Stimulated activated CD4-positive, alpha-beta T cell treated with anti-CD3 and anti-CD28 coated beads, Interleukin-2, amount 100 ng/mL, for 24 hours (primary cell): ENCODE measurements at places on chromosomes 12 and 14.

DNA sequence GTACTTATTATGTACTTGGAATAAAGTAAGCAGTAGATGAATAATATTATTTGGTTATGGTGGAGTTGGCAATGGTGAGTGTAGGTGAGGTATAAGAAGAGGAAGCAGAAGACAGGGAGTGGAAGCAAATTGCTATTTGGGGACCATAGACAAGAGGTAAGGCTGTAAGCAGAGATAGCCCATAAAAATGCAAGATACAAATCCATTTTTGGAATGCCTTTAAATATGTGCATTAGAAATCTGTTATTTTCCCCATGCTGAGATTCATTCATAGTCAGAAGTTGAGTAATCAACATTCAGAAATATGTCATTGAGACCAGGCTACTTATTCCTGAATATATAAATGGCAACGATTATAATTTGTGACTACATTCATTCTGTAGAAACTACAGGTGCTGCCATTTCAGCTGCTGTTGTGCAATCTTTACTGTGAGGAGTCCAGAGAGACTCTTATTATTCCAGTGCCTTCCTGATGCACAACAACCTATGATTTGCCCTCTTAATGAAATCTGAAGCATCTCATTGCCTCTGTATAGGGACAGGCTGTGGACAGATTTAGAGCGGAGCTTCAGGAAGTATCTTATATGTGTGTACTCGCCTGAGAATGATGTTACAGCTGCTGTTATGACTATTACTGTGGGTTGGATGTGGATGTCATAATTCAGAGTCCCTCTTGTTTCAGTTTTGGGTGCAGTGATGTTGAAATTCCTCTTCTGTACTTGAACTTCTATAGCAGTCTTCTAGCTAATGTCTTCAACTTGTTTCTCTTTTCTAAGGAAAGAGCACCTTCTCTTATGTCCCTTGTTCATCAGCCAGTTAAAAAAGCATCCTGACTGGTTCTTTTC is 173.8 kb downstream of the NAV3 start:
- DNase-seq, result no peak

- no peak for DNase-seq
Observed at GRCh38 chr12:120539303-120539702, 5.1 kb downstream of the RNF10 start.

DNA sequence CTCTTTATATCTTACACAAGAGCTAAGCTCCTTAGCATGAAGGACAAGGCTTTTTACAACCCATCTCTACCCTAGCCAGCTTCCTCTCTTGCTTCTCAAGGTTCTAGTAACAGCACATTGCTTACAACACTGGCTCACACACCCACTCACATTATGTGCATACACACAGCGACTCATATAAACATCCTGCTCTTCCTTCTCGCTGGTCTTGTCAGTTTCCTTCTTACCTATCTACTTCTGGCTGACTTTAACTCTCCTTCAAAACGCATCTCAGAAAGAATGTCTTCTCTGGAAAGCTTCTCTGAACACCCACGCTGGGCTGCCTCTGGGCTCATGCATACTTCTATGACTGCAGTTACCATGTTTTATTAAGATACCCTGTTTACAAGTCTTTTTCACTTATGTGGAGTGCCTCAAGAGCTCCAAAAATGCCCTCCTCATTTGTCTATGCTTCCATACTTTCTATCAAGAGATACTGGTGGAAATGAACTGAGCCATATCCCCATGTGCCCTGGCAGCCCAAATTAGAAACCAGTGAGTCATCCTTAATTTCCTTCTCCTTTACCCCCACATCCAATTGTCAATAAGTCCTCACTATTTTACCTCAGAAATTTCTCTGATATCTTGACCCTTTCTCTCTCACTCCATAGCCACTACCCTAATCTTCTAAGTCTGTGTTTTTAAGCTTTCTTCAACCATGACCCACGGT is 126.9 kb upstream of the KRAS start:
- peak; percentile 34 for DNase-seq

DNA sequence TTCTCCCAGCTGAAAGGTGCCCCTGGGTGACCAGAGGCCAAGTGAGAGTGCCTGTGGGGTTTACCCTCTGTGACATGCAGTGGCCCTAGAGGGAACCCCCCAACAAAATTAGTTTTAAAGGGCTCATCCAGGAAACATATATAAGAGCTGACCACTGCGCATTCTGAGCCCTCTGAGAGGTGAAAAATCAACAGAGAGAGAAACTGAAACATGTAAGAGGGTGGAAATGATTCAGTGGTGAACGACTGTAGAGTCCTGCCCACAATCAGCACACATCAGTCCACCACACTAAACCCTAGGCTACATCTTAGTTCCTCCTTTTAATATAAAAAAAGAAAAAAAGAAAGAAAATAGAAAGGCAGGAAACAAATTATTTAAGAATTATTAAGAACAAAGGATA is 21.0 kb upstream of the ACSM4 start:
- DNase-seq, result no peak

DNA sequence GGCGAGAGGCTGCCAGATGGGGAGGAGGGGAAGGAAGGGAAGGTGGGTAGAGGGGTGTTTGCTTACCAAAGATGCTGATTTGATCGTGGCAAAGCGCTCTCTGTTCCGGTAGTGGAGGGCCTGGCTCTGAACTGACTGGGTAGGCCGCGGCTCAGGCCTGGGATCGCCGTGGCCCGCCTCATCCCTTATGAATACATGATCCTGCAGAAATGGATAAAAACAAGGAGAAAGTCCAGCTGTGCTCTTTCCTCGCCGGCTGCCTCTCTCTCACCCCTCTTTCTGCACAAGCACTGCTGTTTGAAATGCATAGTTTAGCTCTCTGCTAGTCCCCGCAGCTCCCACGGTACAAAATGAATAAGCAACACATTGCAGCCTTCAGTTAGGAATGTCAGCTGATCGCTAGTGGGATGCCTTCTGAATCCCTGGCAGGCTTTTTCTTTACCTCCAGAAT is 53.8 kb downstream of the PEBP1 start:
- no peak for DNase-seq

GRCh38 chr14:93619176-93619793 is 169.0 kb downstream of the PRIMA1 start:
- peak; percentile 11 for DNase-seq

DNA sequence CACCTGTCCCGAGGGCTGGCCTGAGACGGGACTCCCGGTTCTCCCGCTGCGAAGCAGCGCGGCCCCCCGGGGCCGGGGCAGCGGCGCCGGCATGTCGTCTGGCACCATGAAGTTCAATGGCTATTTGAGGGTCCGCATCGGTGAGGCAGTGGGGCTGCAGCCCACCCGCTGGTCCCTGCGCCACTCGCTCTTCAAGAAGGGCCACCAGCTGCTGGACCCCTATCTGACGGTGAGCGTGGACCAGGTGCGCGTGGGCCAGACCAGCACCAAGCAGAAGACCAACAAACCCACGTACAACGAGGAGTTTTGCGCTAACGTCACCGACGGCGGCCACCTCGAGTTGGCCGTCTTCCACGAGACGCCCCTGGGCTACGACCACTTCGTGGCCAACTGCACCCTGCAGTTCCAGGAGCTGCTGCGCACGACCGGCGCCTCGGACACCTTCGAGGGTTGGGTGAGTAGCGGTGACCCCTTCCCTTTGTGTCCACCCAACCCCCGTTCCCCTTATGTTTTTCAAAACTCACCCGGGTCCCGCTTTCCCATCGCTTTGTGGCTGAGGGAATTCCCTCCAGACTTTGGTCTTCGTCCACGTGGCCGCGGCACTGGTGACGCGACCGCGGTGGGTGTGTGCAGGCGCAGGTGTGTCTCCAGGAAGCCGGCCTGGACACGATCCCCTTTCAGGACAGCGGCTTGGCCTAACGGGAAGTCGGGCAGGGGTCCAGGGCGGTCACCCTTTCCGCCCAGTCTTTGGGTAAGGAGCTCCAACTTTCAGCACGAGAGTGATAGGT is 826 bp downstream of the PRKCH start:
- peak; percentile 56 for DNase-seq

- DNase-seq, result no peak
Observed at GRCh38 chr12:52280796-52281560, 6.5 kb downstream of the KRT86 start.

GRCh38 chr12:93453633-93454032 is 11.9 kb upstream of the UBE2N start:
- no peak for DNase-seq

DNA sequence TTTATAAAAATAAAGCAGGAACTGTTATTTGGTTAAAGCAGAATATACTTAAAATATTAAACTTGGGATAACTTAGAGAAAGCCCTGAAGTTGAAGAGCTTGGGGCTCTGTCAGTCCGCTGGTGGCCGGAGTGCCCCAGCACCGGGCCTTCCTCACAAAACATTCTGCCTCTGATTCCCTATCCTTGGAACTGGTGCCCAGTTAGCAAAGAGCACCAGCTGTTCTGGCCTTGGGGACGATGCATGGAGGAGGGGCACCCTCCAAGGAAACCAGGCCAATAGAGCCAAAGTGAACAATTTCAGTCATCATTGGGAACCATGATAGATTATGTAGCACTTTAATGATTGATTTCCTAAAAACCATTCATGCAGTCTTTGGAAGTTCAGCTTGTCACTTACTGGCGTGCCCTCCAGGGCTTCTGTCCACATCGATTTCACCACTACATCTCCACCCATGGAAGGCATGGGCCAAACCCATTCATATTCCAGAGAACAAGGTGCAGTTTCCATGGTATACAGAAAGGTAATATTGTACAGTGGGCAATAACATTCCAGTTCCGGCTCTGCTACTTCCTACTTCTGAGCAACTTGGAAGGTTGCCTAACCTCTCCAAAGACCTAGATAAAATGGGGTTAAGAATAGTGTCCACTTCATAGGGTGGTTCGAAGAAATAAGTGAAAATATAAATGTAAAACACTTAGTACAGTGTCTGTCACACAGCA is 145.9 kb downstream of the ETV6 start:
- DNase-seq, result no peak

DNA sequence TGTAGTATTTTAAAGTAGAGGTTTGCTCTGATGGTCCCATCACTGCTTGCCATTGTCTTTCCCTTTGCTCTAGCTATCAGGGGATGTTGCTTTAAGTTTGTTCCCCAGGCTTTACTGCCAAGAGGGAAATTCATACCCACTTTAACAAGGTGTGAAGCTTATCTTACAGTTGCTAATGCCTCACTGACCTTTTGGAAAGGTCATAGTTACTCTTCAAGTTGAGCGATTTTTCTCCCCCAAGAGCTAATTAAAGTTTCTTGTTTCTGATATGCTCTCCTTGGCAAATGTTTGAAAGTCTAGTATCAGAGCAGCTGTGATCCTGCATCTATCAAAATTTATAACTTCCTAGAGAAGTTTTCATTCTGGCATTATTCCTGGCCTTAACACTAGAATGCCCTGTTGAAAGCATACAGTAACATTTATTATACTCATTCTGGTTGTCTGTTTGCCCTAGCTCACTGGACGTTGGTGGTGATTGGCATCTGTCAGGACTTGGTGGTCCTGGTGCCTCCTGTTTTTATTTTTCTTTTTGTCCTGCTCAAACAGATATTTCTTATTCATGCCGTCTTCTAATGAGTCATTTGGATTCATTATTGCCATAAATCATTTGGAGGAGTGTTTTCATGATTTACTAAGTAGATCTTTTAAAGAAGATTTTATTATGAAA is 8.1 kb downstream of the ATP2A2 start:
- no peak for DNase-seq

- no peak for DNase-seq
Observed at GRCh38 chr12:106910202-106910601, 45.5 kb upstream of the TMEM263 start.

DNA sequence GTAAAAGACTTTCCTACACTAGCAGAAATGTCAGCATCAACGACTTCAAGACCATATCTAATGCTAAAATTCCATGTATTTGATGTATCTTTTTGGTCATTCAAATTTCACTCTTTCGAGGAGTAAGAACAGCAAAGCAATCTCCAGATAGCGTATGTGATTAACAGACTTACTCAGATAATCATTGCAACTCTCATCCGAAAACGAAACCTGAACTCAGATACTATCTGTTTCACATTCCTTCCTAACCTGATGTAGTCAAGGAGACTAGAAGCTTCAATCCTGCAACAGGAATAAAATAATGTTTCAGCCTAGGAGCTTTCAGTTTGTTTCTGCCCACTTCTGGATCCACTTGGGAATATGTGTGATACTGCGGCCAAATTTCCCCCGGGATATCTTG is 286.3 kb downstream of the NUAK1 start:
- DNase-seq, result no peak

DNA sequence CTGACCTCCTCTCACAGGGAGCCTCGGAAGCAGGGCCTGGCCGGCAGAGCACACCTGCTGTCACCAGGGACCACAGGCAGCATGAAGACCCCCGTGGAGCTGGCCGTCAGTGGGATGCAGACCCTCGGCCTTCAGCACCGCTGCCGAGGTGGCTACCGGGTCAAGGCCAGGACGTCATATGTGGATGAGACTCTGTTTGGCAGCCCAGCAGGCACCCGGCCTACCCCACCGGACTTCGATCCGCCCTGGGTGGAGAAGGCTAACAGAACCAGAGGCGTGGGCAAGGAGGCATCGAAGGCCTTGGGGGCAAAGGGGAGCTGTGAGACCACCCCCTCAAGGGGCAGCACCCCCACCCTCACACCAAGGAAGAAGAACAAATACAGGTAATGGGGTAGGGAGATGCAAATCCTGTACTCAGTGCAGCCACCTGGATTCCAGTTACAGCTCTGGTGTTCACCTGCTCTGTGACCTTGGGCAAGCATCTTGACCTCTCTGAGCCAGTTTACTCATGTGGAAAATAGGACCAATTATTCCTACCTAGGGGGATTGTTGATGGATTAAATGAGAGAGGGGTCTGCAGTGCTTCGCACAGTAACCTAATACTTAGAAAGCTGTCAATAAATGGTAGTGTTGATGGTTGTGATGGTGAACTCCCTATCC is 1.3 kb downstream of the RITA1 start:
- no peak for DNase-seq

GRCh38 chr14:31920001-31920400 is 157.1 kb upstream of the ARHGAP5 start:
- no peak for DNase-seq

- no peak for DNase-seq
Observed at GRCh38 chr12:130954544-130954831, 781 bp downstream of the ADGRD1 start.

DNA sequence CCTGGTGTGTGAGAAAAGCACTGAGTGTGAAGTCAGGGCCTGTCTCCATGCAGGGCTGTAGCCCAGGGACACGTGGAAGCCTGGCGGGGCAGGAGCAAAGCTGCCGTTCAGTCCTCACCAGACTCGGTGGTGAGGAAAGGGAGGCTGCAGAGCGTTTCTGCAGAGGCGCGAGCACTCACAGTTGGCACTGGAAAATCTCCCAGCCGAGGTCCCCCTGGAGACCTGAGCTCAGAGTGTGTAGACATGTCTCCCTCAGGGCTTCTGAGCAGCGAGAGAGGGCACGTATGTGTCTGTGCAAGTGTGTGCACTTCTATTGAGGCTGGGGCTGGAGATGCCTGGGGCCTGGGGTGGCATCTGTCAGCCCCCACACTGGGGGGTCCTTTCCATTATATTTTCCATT is 11.0 kb upstream of the HHIPL1 start:
- DNase-seq, result no peak

DNA sequence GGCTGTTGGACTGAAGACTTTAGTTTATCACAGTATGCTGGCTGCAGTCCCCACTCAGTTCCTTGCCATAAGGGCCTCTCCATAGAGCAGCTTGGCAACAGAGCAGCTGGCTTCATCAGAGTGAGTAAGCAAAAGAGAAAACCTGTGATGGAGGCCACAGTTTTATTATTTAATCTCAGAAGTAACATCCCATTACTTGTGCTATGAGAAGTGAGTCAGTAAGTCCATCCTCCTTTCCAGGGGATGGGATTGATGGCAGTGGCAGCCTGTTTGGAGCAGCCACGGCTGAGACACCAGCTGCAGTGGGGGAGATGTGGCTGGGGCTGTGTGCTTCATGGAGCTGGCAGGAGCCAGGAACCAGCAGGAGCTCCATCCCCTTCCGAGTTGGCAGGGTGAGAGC is 138.5 kb upstream of the SRRM4 start:
- no peak for DNase-seq

- no peak for DNase-seq
Observed at GRCh38 chr12:56437430-56438176, 11.6 kb downstream of the TIMELESS start.
